ENCODE measurements at places on chromosomes 16 and 17. TPM values are rescaled to one million over a fixed set of nuclear protein-coding genes. Genes with fewer than 3 reads are reported as not detected.

GRCh38 chr17:51439395-51440229 is 179.3 kb downstream of the UTP18 start:
- H3K4me3 ChIP-seq, result no peak overlapping the region
- DNase-seq, result no peak
- H3K27ac ChIP-seq, result no peak overlapping the region

DNA sequence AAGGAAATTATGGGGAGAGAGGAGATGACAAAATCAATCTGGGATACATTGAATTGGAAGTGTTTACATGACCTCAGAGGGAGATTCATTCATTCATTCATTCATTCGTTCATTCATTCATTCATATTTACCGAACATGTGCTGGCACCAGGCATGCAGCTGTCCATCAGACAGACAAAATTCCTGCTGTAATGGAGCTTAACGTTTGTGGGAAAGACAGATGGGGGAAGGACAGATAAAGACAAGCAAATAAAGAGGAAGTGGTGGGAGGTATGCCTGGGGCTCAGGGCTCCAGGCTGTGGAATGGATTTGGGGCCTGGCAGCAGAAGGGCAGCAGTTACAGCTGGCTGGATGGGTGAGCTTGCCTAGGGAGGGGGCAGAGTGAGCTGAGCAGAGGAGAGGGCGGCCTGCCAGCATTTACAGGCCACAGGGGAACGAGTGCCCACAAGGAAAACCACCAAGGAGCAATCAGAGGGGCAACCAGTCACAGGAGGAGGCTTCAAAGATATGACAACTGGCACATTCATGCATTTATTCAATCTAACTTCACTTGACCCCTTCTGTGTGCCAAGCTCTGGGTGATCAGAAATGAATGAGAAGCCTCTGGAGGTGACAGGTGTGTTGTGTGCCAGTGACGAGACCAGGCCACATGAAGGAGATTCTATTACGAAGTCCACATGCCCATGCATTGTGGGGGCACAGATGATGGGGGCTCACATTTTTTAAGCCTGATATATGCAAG is 48.5 kb downstream of the ARHGAP27 start:
- H3K27ac ChIP-seq, result no peak overlapping the region
- DNase-seq, result peak; percentile 44
- H3K36me3 ChIP-seq, result no peaks in the 10 kb centered on the region
- H3K4me1 ChIP-seq, result peaks cover 9% of the 10 kb centered on the region

GRCh38 chr17:40197550-40197949 is 20.3 kb downstream of the RAPGEFL1 start:
- no peaks in the 10 kb centered on the region for H3K4me1 ChIP-seq
- H3K4me3 ChIP-seq, result no peak overlapping the region
- no peak for DNase-seq
- H3K27me3 ChIP-seq, result no peaks in the 10 kb centered on the region

DNA sequence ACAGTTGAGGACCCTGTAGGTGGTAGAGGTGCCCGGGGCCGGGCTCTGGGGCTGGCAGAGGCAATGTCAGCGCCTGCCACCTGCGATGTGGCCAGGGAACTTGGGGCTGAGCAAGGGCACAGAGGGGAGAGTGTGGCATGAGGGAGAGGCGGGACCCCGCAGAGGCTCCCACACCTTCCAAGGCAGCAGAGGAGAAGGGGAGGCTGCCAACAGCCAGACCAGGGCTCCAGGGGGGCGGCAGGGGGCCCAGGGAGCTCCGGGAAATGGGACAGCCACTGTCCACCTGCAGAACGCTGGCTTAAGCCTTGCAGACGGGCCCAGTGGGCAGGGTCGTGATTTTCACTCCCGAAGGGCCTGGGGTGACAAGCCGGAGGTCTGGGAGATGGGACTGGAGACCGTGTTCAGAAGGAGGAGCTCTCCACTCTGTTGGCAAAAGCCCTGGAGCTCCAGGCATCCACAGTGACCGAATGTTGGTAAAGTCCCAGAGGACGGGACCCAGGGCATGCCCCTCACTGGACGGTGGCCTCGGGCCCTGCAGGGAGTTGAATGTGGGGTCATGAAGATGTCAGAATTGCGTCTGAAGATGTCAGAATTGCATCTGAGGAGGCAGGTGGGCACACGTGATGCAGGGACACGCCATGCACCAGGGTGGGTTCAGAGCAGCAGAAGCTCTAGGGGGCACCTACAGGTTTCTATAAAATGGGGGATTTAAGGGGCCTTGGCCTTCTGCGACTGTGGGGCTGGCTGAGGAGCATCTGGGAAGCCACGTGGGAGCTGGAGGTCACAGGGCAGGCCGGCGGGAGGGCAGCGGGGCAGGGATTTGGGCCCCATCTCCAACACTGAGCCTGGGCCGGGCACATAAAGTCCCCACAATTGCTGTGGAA is 18.6 kb downstream of the CD7 start:
- no peak overlapping the region for H3K4me3 ChIP-seq
- H3K27me3 ChIP-seq, result peaks cover 20% of the 10 kb centered on the region
- peaks cover 2% of the 10 kb centered on the region for H3K4me1 ChIP-seq
- no peak overlapping the region for H3K27ac ChIP-seq
- DNase-seq, result no peak

DNA sequence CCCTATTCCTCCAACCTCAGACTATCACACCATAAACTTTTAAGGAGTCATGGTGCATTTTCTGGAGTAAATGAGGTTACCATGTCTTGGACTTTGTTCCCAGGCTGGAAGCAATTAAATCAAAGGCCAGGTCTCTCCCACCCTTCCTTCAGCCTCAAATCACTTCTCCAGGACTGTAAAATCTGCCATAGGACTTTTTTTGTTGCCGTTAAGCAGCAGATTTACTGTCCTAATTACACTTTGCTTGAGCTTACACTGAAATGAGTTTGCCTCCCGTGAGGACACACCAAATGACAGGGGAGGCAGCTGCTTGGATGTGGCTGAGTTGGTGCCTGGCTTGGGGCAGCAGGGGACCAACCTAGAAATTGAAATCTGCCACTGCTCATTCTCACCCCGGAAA is 14.7 kb downstream of the DCAKD start:
- H3K27ac ChIP-seq, result no peak overlapping the region
- H3K4me1 ChIP-seq, result peaks cover 10% of the 10 kb centered on the region
- H3K27me3 ChIP-seq, result no peaks in the 10 kb centered on the region
- DNase-seq, result no peak
- peaks cover 3% of the 10 kb centered on the region for H3K36me3 ChIP-seq
- H3K4me3 ChIP-seq, result no peak overlapping the region

DNA sequence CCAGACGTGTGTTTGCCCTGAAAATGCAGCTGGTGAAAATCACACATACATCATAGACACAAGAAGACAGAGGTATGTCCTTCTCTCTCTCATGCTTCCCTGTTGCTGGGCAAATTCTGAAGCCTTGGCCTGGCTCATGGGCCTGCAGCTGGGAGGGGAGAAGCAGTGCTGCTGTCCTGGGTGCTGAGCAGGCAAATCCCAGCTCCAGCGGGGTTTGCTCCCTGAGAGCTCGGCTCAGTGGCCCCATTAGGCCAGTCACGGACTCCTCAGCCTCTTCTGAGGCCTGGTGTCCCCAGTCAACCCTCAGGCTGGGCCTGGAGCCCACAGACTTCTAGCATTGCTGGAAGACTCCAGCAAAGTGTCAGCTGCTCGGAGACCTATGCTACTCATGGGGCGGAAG is 11.7 kb downstream of the RHBDL3 start:
- DNase-seq, result peak; percentile 52
- H3K4me1 ChIP-seq, result no peaks in the 10 kb centered on the region
- H3K27ac ChIP-seq, result no peak overlapping the region
- no peaks in the 10 kb centered on the region for H3K27me3 ChIP-seq

DNA sequence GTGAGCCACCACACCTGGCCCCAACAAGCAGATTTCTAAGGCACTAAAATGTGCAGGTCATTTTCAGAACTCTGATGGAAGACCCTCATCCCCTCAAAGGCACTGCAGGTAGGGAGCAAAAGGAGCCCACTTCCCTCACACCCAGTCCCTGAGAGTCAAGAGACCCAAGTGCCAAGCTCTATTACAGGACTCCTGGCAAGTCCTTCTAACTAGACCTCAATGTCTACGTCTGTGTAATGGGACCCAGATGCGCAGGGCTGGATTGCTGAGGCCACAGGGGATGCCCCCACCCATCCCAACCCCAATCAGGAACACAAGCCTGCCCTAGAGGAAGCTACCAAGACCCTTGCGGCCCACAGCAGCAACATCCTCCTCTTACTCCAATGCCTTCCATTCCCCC is 2.7 kb downstream of the PLLP start:
- no peaks in the 10 kb centered on the region for H3K4me1 ChIP-seq
- peaks cover 13% of the 10 kb centered on the region for H3K27me3 ChIP-seq

ADAM11 gene
- total RNA-seq, result 72.3 TPM

TOX3 gene
- total RNA-seq, result 0.04 TPM

SKAP1 gene
- total RNA-seq, result not detected

Data from cardiac muscle cell (in vitro differentiated cells and primary cell).